ENCODE measurements at places on chromosomes 3 and 15.

DNA sequence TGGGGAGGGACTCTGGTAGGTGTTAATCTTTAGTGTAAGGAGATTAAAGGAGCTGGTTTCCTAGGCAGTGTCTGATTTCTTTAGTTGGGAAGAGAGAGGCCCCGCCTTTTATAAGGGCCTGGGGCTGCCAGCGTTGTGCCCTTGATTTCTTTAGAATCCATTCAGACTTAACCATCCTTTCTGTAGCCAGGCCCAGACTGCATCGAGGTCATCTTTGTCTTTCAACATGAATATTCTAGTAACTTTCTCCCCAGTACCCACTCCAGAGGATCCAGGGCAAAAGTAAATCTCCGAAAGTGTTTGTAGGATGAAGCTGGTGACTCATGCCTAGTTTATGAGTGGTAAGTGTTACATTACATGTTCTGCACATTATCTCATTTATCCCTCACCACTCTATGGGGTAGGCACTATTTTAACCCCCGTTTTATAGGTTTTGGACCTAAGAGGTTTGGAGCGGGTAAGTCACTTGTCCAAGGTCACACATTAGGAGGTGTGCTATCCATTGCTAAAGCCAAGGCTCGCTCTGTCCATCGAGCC is 11.8 kb upstream of the USP3 start:
- DNase-seq, result no peak

DNA sequence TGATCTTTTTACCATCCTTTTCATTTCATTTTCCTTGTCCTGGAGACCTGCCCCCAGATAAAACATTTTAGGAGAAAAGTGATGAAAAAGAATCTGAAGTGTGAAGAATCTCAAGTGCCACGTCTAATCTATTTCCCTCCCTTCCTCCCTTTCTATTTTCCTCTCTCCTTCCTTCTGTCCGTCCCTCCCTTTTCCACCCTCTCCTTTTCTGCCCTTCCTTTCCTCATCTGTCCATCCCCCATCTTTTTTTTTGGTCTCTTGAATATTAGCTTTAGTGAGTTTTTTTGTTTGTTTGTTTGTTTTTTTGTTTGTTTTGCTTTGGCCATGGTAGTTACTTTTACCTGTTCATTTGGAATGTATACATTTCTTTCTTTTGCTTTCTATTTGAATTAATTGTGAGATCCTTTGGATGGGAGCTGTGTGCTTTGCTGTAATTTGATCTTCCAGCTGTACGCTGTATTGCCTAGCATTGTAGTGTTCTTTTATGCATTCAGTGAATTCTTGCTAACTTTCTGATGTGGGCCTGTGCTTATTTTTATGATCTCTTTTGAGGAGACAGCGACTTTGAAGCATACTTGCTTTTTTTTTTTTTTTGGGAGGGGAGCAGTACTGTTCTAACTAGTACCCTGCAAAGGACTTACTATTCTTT is 19.2 kb downstream of the CDIN1 start:
- DNase-seq, result no peak

GRCh38 chr15:69468241-69469121 is 15.9 kb downstream of the RPLP1 start:
- DNase-seq, result peak; percentile 89

- DNase-seq, result no peak
Measured at GRCh38 chr3:15932348-15933300, 134.8 kb upstream of the ANKRD28 start.

DNA sequence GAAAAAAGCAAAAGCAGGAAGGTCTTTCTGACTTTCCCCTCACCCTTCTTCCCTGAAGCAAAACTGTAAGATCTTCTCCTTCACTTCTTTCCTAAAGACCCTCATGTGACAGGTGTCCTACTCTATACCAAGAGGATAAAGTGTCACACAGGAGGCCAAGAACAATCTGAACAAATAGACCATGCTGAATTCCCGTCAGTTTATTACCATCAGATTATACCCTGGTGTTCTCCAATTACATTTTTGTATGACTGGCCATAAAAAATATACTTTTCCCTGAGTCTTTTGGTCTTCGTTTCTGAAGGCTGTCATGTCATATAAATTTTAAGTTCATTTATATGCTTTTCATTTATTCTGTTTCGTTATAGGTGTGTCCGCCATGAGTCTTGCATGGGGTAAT is 371.4 kb upstream of the CNTN4 start:
- DNase-seq, result no peak

DNA sequence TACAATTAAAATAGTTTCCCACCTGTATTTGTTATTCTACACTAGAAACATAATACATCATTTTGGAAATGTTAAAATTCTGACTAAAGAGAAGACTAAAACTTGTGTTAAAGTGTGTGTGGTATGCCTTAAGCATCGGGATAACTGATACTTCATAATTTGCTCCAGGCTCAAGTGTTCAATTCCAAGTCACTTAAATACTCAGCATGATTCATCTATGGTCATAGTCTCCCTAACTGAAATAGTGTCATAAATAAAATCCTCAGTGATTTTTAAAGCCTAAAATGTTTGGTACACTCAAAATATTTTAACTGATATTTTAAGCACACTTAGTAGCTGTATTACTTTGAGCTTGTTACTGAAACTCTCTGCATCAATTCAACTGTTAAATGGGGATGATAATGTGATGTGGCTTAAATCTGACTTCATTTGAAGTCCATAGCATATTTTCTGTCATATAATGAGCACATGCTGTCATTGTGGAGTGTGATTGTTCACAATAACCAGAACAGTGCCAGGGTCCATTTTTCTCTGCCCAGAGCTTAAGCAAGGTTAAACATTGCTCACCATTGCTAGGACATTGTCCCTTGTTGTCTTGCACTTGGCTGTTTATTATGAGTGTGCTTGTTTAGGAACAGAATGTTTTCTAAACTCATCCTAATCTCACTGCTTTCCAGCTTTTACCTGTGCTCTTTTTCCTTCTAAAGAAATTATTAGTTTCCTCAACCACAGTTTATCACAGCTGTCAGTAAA is 122.2 kb downstream of the KLHL25 start:
- DNase-seq, result no peak

DNA sequence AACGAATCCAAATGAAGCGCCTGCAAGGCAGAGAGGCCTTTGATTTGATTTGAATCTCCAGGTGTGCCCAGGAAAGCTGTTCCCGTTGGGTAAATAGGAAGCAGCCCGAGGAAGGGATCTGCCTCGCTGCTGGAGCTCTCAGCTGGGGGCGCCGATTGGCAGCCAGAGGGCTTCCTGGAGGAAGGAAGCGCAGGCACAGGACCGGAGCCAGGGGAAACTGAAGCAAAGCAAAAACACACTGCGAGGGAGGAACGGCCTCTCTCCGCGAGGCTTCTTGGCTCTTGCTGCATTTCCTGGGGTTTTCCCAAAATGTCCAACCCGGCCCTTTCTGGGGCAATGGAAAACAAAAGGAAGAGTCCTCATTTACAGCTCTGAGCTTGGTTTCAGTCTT is 80.3 kb downstream of the TMEM266 start:
- peak; percentile 69 for DNase-seq

DNA sequence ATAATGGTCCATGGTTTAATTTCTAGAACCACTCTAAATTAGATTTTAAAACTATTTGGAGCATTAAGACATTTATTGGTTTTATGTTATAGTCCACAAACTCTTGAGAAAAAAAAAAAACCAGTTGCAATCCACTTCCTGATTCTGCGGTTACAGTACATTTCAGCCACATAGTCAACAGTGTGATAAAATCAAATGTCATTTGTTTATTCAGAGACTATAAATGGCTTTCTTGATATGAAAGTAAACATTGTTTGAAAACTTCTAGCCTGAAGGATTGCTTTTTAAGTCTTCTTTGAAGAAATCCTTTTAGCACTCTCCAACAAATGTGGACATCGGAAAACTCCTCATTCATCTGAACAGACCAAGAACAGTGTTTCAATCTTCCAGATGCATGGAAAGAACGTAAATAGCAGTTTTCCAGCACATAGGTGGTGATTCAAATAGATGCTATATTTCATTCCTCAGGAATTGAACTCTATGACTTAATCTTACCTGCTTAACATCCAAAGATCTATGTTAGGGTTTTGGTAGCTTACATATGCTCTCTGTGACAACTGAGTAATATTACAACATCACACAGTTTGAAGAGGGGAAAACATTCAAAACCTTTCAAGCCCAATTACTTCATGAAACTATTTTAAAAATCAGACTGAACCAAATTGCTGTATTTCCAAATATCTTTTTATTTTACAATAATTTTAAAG is 87.8 kb upstream of the UBE2E2 start:
- DNase-seq, result no peak

DNA sequence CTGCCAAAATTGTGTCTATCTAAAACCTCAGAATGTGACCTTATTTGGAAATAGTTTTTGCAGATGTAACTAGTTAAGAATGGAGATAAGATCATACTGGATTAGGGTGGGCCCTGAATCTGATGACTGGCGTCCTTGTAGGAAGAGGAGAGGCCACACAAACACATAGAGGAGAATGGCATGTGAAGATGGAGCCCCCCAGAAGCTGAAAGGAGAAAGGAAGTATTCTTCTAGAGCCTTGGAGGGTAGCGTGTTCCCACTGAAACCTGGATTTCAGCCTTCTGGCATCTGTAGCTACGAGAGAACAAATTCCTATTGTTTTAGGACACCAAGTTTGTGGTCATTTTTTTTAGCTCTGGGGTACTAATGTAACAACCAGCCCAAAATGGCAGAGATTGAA is 423.0 kb upstream of the TPM1 start:
- DNase-seq, result no peak

- DNase-seq, result peak; percentile 74
Measured at GRCh38 chr3:178588628-178589027, 52.4 kb downstream of the KCNMB2 start.

DNA sequence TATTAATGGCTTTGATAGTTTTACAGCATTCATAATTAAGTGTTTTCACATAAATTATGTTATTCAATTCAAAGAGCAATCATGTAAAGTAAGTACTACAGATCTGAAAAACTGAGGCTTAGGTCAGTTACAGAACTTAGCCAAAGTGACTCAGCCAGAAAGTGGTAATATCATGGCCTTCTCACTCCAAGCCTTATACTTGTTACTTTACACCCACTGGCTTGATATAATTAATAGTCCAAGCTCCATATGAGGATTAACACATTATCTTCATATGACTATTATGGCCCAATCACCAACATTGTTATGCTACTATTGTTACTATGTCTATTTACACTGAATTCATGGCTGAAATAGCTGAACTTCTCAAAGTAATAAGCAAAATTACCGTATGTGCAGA is 50.7 kb downstream of the TIGIT start:
- no peak for DNase-seq

DNA sequence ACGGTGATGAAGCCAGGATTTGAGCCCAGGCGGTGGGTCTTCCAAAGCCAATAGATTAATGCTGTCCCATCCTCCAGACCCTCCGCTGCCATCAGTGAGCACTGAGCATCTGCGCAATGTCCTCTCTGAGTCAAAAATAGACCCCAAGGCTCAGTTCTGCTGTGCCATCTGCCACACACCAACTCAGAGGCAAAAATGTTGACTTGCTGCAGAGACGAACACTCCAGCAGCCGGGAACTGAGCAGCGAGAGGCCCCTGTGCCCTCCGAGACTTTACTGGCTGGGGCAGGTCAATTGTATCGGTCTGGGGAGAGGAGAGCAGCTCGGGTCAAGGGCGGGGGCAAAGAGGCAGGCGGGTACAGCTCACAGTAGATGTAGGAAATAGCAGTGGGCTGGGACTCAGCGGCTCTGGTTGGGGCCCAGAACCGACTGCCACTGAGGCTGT is 41.5 kb upstream of the ATP2B2 start:
- no peak for DNase-seq

DNA sequence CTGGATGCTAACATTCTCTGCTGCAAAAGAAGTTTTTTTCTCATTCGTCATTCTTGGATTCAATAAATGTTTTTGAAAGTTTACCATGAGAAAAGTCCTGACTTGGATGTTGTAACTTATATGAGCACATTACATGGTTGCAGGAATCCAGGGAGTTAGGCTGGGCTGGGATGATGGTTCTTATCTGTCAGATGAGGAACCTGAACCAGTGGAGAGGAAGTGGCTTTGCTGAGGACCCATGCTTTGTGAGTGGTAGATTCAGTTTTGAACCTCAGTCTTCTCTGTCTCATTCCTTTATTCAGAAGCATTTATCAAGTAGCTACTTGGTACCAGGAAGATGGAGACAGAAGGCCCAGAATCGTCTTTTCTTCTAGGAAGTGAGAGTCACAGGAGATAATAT is 3.7 kb upstream of the GASK1A start:
- DNase-seq, result no peak

DNA sequence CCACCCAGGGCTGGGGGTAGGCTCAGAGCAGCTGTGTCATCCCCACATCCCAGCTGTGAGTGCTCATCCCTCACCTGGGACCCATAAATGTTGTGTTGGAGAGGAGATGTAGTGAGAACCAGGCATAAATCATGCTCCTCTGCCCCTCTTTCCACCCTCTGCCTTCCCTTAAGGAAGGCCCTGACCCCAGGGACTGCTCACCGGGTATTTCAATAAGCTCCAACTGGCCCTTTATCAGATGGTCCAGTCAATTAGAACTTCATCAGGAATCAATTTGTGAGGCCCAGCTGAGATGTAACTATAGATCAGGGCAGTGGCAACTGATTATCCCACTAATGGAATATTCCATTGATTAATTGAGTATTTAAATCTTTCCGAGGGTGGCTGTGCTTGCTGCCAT is 50.8 kb upstream of the NTRK3 start:
- no peak for DNase-seq

- no peak for DNase-seq
Measured at GRCh38 chr3:29581311-29581710, 300.4 kb downstream of the RBMS3 start.

- peak; percentile 53 for DNase-seq
Measured at GRCh38 chr3:164460851-164461250, 617.4 kb downstream of the SI start.

DNA sequence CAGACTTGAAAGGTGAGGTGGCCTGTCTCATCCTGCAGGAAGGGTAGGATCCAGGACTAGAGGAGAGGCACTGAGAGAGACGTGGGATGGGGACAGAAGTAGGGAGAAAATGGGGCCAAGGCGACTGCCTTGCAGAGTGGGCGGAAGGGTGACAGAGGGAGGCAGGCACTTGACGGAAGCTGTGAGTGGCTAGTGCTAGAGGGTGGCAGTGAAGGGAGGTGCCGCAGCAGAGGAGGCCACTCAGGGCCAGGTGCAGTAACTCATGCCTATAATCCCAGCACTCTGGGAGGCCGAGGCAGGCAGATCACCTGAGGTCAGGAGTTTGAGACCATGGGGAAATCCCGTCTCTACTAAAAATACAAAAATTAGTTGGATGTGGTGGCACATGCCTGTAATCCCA is 7.3 kb downstream of the CCDC33 start:
- DNase-seq, result no peak

DNA sequence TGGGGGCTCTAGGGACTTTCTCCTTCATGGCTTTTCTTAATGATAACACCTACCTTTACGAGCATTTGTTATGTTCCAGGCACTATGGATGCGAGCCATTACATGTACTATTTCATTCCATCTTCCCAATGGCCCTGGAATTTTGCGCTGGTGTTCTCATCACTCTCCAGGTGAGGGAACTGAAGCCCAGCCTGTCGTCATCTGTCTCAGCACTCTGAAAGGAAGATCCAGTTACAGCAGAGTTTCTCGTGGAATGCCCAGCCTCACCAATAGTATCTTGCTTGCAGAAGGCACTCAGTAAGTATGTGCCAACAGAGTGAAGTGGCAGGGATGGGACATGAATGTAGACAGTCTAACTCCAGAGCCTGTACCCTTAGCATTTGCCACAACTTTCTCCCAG is 56.8 kb downstream of the NOX5 start:
- DNase-seq, result no peak

- DNase-seq, result no peak
Measured at GRCh38 chr3:112393360-112393728, 60.4 kb downstream of the CD200 start.

All from NCI-H2081 (cell line).